ENCODE measurements at places on chromosomes 16 and 17. TPM values are rescaled to one million over a fixed set of nuclear protein-coding genes. Genes with fewer than 3 reads are reported as not detected.
A peak's percentile ranks its signal among the peaks of the same experiment; 100 is the strongest.

DNA sequence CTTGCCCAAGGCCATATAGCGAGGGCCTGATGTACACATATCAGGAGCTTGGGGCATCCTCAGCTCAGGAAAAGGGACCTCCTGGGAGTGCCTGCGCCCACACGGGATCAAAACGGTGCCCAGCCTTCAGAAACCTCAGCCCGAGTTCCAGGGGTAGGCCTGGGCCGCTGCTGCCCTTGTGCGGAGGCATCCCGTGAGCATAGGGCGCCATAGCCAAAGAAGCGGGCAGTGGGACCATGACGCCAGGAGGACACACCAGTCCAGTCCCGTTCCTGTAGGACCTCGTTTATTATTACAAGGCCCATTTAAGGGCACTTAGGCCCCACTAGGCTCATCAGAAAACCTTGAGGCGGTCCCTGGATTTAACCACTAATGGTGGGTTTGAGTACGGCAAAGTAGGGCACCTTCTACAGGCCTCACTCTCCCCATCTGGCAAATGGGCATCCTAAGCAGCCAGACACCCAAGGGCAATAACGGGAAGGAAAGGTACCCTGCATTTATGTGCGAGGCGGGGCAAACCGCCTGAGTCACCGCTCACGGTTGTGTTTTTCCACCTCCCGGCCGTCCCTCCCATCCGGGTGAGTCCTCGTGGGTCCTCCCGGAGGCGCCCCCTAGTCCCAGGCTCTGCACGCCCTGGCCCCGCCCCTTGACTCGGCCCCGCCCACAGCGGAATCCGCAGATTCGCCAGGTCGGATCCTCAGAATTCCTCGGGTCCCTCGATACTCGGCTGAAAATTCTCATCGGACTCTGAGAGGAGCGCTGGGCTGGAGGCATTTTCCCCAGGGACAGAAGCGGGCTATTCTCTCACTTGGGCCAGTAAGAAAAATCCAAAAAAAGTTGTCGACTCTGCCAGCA is 726 bp upstream of the SETD1A start:
- DNase-seq = peak; percentile 93

GRCh38 chr17:81706757-81707624 is 3.8 kb downstream of the MRPL12 start:
- DNase-seq = no peak

Gene PEMT
- total RNA-seq = 46.0 TPM

DNA sequence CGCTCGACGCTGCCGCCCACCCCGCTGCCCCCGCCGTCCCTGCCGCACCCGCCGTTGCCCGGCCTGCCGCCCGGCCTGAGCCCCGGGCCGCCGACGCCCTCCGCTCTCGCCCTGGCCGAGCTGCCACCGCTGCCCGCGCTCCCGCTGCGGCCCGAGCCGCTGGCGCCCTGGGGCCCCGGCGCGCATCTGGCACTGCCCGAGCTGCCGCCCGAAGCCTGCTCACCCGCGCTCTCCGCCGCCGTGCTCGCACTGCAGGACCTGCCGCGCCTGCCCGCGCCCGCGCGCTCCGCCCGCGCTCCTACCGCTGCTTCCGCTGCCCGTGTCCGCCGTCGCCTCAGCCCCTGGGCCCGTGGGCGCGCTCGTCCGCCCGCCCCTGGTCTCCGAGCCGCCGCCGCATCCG is 8.4 kb upstream of the CLDN9 start:
- DNase-seq = no peak

Gene SULT1A2
- total RNA-seq = 0.12 TPM

DNA sequence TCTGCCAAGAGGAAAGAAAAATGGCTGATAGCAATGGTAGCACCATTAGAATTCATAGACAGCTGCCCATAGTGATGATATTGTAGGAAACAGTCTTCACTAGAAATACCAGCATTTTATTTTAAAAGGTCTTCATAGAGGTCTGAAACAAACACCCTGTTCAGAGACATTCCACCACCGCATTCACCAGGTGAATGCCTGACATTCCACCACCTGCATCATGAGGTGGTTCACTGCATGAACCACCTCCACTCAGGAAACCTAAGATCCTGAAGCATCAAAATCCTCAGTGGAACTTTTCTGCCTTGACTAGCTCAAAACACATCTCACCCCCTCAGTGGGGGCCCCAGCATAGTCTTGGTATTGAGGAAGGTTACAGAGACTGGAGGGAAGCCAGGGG is 91.5 kb upstream of the COX10 start:
- DNase-seq = peak; percentile 19

Gene DLX3
- not detected for total RNA-seq

DNA sequence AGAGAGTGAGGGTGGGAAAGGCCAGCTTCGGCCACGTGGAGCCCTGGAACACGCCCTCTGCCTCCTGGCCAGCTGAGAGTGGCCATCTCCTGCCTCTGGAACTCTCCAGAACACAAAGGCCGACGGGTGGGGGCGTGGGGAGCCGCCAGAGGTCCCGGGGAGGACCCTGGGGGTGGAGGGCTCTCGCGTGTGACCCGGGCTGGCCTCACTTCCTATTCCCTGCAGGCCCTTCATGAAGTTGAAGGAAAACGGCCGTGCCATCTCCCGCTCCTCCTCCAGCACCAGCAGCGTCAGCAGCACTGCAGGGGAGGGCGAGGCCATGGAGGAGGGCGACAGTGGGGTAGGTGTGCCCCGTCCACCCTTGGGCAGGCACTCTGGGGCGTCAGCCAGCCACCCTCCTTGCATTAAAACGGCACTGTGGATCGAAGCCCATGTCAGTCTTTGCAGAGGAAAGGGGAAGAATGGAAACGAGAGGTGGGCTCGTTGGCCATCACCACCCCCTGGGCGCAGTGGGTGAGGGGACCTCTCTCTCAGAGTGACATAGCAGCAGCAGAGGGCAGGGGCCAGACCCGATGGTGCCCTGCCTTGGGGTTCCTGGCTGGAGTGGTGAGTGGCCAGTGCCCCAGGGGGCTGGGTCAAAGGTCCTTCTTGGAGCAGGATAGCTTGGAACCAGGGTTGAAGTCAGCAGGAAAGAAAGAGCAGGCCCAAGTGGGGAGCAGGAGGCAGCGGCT is 37.1 kb downstream of the OR1D5 start:
- no peak for DNase-seq

Gene NPIPA5
- 0.56 TPM for total RNA-seq

Gene FNDC8
- not detected for total RNA-seq

DNA sequence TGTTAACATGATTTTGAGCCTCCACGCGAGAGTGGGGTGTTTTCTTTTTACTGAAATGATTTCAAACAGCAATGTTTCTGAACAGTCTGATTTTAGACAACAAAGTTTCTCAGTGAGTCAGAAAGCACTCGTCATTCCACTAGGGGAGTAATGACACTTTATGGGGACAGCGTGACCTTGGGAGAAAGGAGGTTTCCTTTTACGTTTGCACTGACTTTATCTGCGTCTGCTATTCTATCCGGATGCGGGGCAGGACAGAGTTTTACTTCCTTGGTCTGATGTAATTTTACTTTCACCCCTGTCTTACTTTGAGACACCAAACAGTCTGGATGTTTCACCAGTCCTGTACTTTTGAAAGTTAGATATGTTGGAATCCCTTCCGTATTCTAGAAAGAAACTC is 20.7 kb downstream of the SLC47A1 start:
- DNase-seq = no peak

DNA sequence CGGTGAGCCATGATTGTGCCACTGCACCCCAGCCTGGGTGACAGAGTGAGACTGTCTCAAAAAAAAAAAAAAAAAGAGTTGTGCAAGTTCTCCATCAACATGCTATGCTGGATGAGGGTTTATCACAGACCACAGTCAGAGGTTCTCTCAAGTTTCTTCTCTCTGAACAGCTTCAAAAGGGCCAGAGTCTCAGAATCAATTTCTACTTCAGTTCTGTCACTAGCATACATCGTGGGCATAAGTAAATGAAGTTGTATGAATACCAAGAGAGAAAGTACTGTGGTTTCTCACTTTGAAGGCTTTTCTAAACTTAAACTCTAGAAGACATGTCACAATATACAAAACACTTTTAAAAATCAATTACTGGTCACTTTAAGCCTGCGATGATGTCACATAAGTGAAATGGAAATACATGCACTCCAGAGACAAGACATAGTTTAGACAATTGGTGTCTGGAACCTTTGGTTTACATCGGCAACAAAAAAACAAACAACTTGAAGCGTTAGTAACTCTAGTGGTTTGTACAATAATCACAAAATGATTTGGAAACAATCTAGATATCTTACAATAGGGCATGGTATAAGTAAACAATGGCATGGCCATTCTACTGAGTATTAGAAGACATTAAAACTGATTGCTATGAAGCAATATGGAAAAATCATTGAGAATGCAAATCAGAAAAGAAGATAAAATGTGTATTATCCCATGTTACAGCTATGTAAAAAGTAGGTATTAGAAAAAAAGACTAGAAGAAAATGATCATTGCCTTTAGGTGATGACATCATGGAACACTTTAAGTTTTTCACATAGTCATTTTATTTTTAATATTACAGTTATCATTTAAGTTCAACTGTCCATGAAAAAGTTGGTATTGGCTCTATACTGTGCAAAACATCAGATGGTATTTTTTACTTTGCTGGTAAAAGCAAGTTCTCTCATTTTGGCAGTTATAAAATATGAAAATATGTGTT is 232.3 kb downstream of the ZFHX3 start:
- no peak for DNase-seq

Gene GCGR
- 0.17 TPM for total RNA-seq

Gene TPSD1
- not detected for total RNA-seq

- peak; percentile 71 for DNase-seq
These were observed 16.4 kb upstream of the GLG1 start for GRCh38 chr16:74623214-74623838.

Gene GAS2L2
- total RNA-seq = not detected

GRCh38 chr16:55364811-55365210 is 40.8 kb downstream of the IRX6 start:
- no peak for DNase-seq

DNA sequence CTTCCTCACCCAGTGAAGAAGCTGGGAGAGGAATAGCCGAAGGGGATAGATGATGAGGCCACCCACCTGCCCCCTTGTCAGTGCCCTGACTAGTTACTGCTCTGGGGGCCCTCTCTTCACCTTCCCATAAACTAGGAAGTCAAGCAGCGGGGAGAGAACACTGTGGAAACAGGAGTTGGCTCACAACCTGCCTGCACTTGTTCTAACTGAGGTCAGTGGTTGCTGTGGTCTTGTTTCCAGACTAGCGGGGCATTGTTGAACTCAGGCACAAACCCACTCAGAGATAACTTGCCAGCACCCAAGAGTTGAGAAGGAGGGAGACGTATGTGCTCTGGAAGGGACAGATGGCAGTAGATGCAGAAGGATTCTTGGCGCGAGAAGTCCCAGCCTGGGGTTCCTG is 48.6 kb upstream of the DDX52 start:
- DNase-seq = no peak

- no peak for DNase-seq
These were observed 705 bp upstream of the PITPNC1 start for GRCh38 chr17:67376415-67376736.

DNA sequence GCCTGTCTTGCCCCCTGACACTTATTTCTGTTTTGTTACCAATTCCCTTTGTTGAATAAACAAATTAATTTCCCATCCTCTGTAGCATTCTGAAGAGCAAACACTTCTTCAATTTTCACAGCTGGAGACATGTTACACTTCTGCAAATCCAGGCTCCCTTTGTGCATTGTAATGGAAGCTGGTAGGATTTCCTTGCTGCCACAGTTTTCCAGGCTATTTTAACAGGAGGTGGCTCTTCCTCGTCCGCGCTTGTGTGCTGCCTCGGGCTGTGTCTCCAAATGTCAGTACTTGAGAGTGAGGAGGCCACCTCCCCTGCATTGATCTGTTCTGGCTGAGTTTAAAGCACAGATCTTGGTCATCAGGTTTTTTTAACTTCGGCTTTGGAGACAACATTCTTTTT is 40.0 kb downstream of the SOST start:
- DNase-seq = no peak

GRCh38 chr17:12431188-12431587 is 234.5 kb upstream of the MYOCD start:
- no peak for DNase-seq

Gene ZPBP2
- total RNA-seq = not detected

DNA sequence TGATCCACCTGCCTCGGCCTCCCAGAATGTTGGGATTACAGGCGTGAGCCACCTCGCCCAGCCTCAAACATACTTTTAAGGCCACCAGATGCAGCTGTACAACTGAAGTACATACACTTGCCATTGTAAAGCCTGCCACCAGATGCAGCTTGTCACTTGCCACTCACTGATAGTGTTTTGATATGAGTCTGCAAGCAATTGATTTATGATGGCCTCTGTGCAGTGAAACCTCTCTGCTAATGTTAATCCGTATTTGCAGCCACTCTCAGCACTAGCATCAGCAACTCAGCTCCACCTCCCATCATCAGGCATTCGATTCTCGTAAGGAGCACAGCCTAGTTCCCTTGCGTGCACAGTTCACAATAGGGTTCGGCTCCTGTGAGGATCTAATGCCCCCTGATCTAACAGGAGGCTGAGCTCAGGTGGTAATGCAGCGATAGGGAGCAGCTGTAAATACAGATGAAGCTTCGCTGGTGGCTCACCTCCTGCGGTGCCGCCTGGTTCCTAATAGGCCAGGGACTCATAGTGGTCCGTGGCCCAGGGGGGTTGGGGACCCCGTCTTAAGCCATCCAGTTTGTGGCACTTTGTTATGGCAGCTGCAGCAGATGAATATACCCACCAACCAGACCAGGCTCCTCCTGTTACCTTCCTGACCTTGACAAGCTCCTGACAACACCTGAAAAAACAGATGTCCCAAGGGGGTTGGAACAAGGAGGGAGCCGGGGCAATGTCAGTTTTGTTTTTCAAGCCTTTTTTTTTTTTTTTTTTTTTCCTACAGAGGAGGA is 1.3 kb upstream of the HERPUD1 start:
- peak; percentile 47 for DNase-seq

DNA sequence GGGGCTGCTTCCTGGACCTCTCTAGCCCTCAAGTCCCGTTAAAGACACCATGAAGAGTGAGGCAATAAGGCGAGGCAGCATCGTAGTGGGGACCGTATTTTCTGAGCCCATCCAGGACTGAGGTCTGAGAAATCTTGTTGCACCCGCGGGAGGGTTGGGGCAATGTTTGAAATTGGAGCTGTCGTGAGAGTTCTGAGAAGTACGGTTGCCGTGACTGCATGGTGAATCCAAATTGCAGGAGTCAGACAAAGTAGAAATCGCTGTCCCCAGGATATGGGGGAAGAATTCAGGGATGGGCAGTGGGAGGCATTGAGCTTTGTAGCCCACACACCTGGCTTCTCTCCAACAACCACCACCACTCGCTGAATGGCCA is 42.0 kb upstream of the RPL38 start:
- DNase-seq = no peak

Gene ZNF597
- total RNA-seq = 3.8 TPM

Gene SLC38A8
- total RNA-seq = not detected

Gene GPR142
- not detected for total RNA-seq

DNA sequence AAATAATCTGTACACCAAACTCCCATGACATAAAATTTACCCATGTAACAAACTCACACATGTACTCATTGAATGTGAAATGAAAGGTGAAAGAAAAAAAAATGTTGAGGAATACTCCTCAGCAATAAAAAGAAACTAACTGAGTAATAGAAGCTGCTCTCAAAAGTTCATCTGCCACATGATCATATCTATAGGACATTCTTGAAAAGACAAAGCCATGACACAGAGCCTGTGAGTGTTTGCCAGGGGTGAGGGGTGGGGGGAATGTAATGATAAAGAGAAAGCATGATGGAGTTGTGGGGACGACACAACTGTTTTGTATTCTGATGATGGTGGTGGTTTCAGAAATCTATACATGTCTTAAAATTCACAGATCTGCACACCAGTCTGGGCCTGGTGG is 52.2 kb upstream of the TMC5 start:
- no peak for DNase-seq

GRCh38 chr16:72961115-72961832 is 86.7 kb downstream of the ZFHX3 start:
- DNase-seq = no peak

- DNase-seq = no peak
These were observed 8.3 kb upstream of the ZNF750 start for GRCh38 chr17:82848022-82848592.
